HepG2 (cell line): ENCODE measurements at places on chromosomes 13 and 19. TPM values are rescaled to one million over a fixed set of nuclear protein-coding genes. Genes with fewer than 3 reads are reported as not detected.

PET100 gene
- 20.0 and 22.3 TPM in 2 replicates for polyA plus RNA-seq

MZF1 gene
- 8.1 and 10.0 TPM in 2 replicates for polyA plus RNA-seq

CLEC17A gene
- not detected in 2 replicates for polyA plus RNA-seq

SOX1 gene
- polyA plus RNA-seq = not detected in 2 replicates

MED4 gene
- polyA plus RNA-seq = 33.6 and 49.4 TPM in 2 replicates

FCAR gene
- polyA plus RNA-seq = not detected in 2 replicates

PTH2 gene
- polyA plus RNA-seq = not detected in 2 replicates

KASH5 gene
- polyA plus RNA-seq = not detected in 2 replicates

CYP4F3 gene
- polyA plus RNA-seq = 22.8 and 36.6 TPM in 2 replicates

IGSF23 gene
- polyA plus RNA-seq = 8.8 and 13.2 TPM in 2 replicates

ZNF229 gene
- polyA plus RNA-seq = 0.01 and 0.05 TPM in 2 replicates

C19orf73 gene
- polyA plus RNA-seq = 1.5 and 3.0 TPM in 2 replicates

ZNF541 gene
- polyA plus RNA-seq = 0.03 and 0.08 TPM in 2 replicates

TBXA2R gene
- polyA plus RNA-seq = 0.05 and 0.09 TPM in 2 replicates

DMKN gene
- 50.8 and 71.8 TPM in 2 replicates for polyA plus RNA-seq

MEIOSIN gene
- polyA plus RNA-seq = not detected in 2 replicates

SIPA1L3 gene
- 5.4 and 5.5 TPM in 2 replicates for polyA plus RNA-seq

MBD3L2 gene
- polyA plus RNA-seq = not detected in 2 replicates

OVOL3 gene
- not detected in 2 replicates for polyA plus RNA-seq

CYP2A6 gene
- polyA plus RNA-seq = not detected in 2 replicates

ERICH4 gene
- 0.38 and 0.40 TPM in 2 replicates for polyA plus RNA-seq

CCDC169 gene
- 0.25 and 0.27 TPM in 2 replicates for polyA plus RNA-seq

NCAN gene
- 0.05 TPM in 1 of 2 replicates, not detected in the other for polyA plus RNA-seq

FGF9 gene
- not detected in 2 replicates for polyA plus RNA-seq

CEBPG gene
- polyA plus RNA-seq = 25.7 and 26.6 TPM in 2 replicates

ATP4B gene
- not detected in 2 replicates for polyA plus RNA-seq

SLC1A5 gene
- 159 and 209 TPM in 2 replicates for polyA plus RNA-seq

UBE2L5 gene
- not detected in 2 replicates for polyA plus RNA-seq

OR4F17 gene
- polyA plus RNA-seq = not detected in 2 replicates

NPAS1 gene
- polyA plus RNA-seq = 2.9 and 3.9 TPM in 2 replicates

ZNF429 gene
- polyA plus RNA-seq = 3.2 and 3.4 TPM in 2 replicates

FTL gene
- 2,513 and 2,721 TPM in 2 replicates for polyA plus RNA-seq

GRIN2D gene
- polyA plus RNA-seq = 0.08 and 0.13 TPM in 2 replicates

LILRB5 gene
- polyA plus RNA-seq = not detected in 2 replicates

NFIX gene
- polyA plus RNA-seq = 3.0 and 3.4 TPM in 2 replicates

RDH8 gene
- polyA plus RNA-seq = not detected in 2 replicates

CBLC gene
- 2.6 and 4.3 TPM in 2 replicates for polyA plus RNA-seq

PEAK3 gene
- not detected in 2 replicates for polyA plus RNA-seq

IGFL3 gene
- polyA plus RNA-seq = not detected in 2 replicates
